ENCODE measurements at places on chromosomes 6 and 20. TPM values are rescaled to one million over a fixed set of nuclear protein-coding genes. Genes with fewer than 3 reads are reported as not detected.

- DNase-seq = no peak
These were observed 18.3 kb upstream of the ASF1A start for GRCh38 chr6:118875672-118876071.

- DNase-seq = no peak
These were observed 106.5 kb upstream of the NT5E start for GRCh38 chr6:85343428-85343827.

DNA sequence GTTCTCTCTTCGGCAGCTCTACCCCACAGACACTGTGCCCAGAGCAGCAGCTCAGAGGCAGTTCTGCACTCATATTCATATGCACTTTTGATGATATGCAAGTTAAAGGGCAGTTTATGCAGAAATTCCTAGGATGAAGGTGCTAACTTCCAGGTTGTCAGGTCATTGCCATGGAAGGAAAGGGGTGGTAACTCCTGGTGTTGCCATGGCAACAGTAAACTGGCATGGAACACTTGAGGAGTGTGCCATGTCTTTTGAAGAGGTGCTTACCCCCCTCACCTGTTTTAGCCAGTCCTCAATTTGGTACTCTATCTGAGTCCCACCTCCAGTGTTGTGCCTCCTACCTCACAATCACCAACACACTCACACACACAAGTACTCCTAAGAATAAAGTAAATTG is 539.4 kb upstream of the BTBD3 start:
- DNase-seq = no peak

GRCh38 chr6:142746524-142746923 is 198.5 kb downstream of the HIVEP2 start:
- no peak for DNase-seq

DNA sequence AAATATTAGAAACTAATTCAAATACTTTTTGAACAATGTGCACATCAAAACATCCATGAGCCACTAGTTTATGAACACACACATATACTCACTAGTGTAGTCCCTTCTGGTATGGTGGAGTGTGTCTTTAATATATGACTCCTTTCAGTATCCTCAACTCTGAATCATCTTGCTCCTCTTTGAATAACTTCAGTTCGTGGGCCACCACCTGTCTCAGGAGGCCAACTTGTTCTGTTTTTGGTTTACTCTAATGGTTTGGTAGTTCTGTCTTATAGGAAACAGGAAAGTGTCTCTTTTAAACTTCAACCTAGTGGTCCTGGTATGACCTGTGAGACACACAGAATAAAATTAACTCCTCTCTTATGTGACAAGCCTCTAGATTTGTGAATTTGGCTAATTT is 55.6 kb downstream of the ZNF292 start:
- DNase-seq = no peak

- DNase-seq = peak; percentile 79
These were observed 2.8 kb upstream of the FANCE start for GRCh38 chr6:35449287-35449881.

DNA sequence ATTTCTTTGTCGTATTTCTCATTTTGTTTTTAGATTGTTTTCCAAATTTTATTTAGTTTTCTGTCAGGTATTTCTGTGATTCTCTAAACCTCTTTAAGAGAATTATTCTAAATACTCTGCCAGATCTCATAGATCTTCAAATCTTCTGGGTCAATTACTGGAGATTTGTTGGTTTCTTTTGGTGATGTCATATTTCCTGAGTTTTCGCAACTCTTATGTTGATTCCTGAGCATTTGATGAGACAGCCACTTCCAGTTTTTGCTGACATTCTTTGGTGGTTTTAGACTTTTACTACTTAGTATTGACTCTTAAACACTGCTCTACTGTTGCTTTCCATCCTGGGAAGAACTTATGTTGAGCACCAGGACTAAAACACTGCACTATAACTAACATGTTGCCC is 21.9 kb downstream of the ADGB start:
- no peak for DNase-seq

DNA sequence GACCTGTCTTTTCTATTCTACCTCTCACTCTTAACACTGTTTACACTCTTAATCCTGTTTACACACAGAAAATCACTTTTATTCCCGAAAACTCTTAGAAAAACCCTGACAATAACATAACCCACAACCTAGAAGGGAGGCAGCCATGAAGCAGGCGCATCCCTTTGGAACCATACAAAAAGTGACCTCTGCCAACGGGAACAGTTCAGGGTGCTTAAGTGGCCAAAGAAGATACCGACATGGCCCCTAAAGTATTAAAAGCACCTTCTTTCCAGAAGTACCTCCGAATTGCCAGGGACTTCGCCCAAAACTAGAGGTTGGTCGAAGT is 490 bp downstream of the MMUT start:
- DNase-seq = no peak

GRCh38 chr20:5658912-5659345 is 91.3 kb upstream of the SHLD1 start:
- peak; percentile 96 for DNase-seq

- no peak for DNase-seq
These were observed 10.9 kb upstream of the CNKSR3 start for GRCh38 chr6:154521412-154521811.

DNA sequence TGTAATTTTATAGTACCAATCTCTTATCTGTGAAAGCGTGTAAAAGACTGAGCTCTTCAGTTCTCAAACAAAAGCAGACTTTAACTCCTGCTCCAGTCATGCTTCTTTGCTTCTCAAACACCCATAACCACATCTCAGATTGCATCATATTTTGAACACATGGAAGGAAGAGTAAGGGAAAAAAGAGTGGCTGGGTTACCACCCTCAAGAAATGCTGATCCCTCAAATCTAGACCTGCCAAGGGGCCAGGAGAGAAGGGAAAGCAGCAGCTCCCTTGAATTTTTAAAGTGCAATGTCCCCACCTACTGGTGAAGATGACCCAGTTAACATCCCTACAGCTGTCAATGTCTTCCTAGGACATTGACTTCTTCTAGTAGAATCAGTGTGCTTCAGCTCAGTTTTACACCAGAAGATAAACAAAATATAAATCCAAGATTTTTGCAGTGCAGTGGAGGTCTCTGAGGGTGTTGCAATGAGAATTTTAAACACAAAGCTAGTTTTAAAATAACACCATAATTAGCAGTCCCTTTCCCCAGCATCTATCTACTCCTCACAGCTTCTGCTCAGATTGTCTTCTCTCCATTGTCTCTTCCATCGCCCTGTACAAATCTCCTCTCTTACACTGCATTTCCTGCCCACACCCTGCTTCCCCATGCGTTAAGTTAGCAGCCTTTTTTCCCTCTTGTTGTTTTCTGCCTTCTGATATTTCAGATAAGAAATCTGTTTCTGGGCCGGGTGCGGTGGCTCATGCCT is 22.6 kb upstream of the HLA-DQB2 start:
- DNase-seq = peak; percentile 80

GRCh38 chr6:69881322-69882151 is 15.2 kb downstream of the COL19A1 start:
- DNase-seq = no peak

- no peak for DNase-seq
These were observed 51.0 kb downstream of the SLC9A8 start for GRCh38 chr20:49863666-49864065.

- DNase-seq = no peak
These were observed 238.8 kb upstream of the SLC35B3 start for GRCh38 chr6:8674126-8674525.

DNA sequence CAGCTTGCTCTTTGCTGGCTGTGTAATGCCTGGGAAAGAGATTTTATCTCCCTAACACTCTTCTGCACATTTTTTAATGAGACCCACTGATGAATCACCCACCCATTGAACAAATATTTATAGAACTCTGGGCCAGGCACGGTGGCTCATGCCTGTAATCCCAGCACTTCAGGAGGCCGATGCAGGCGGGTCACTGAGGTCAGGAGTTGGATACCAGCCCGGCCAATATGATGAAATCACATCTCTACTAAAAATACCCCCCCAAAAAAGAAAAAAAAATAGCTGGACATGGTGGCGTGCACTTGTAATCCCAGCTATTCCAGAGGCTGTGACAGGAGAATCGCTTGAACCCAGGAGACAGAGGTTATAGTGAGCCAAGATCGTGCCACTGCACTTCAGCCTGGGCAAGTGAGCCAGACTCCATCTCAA is 82.1 kb upstream of the SIRPA start:
- peak; percentile 65 for DNase-seq

GRCh38 chr20:20207291-20207690 is 155.0 kb downstream of the CFAP61 start:
- peak; percentile 5 for DNase-seq

The PACRG gene
- total RNA-seq = 0.96 TPM

The SPATA25 gene
- 3.6 TPM for total RNA-seq

The APCDD1L gene
- 7.7 TPM for total RNA-seq

The ELOVL2 gene
- total RNA-seq = 29.4 TPM

The SLC29A1 gene
- total RNA-seq = 11.1 TPM

The GMPR gene
- total RNA-seq = 35.2 TPM

The ALDH8A1 gene
- total RNA-seq = 1.4 TPM

The SRSF12 gene
- 4.3 TPM for total RNA-seq

The PTK6 gene
- 1.2 TPM for total RNA-seq

The PTP4A1 gene
- total RNA-seq = 40.4 TPM
